ENCODE measurements at places on chromosomes 4 and X. TPM values are rescaled to one million over a fixed set of nuclear protein-coding genes. Genes with fewer than 3 reads are reported as not detected.

- no peak for DNase-seq
These were observed 230.8 kb downstream of the CPE start for GRCh38 chr4:165609653-165610052.

DNA sequence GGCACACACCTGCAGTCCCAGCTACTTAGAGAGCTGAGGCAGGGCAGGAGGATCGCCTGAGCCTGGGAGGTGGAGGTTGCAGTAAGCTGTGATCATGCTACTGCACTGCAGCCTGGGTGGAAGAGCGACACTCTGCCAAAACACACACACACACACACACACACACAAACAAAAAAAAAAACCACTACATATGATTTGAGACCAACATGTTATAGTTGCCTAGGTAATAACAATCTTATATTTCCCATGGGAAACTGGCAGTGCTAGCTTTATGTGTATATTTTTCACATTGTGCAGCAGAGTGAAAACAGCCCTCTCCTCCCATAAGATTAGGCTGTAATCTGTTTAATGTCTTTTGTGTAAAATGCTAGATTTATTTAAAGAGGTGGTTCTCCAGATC is 3.1 kb upstream of the FAM241A start:
- no peak for DNase-seq

DNA sequence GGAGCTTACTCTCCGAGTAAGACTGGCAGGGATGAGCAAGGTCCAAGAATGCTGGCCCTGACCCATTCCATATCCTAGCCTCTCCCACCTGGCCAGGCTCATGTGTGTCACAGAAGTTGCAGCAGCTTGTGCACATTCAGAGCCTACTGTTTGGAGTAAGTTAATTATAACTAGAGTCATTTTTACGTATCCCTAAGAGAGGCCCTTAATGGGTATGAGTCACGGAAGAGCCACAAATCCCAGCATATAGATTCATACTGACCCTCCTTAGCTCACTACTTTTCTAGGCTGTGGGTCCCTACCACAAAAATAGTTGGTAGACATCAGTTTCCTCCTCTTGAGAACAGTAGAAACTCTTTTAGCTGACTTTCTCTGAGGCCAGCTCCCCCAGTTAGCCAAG is 118.3 kb upstream of the FRG1 start:
- DNase-seq = no peak

DNA sequence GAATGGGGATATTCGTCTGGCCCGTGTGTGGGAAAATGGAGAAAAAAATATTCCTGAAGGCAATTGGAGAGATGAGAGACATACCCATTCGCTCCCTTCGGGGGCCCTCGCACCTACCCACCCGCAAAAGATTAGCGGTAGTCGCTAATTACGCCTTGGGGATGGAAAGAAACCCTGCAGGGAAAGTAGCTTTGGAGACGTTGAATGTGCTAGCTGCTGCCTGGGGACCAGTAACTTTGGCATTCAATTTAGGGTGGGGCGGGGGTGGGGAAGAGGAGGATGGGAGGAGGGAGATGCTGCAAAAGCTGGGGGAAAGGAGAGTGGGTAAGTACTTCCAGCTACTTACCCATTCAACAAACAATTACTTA is 407 bp upstream of the ZC4H2 start:
- no peak for DNase-seq

GRCh38 chrX:26851981-26852380 is 611.2 kb downstream of the PPP4R3C start:
- no peak for DNase-seq

GRCh38 chrX:72536542-72536941 is 36.1 kb downstream of the HDAC8 start:
- no peak for DNase-seq

- no peak for DNase-seq
These were observed 88.6 kb downstream of the HPRT1 start for GRCh38 chrX:134548257-134549201.

P2RY8 gene
- total RNA-seq = 18.4 TPM

FAM47A gene
- not detected for total RNA-seq

ALB gene
- 13.8 TPM for total RNA-seq

SLITRK4 gene
- total RNA-seq = not detected

ASB9 gene
- total RNA-seq = not detected

All from activated T-cell treated with anti-CD3 and anti-CD28 coated beads, Interleukin-2, amount 50 U/mL, for 4 hours (primary cell).